NCI-H1105 treated with DMSO at 0.1 percent for 48 hours (cell line): ENCODE measurements at places on chromosomes 4 and X.
A peak's percentile ranks its signal among the peaks of the same experiment; 100 is the strongest.

DNA sequence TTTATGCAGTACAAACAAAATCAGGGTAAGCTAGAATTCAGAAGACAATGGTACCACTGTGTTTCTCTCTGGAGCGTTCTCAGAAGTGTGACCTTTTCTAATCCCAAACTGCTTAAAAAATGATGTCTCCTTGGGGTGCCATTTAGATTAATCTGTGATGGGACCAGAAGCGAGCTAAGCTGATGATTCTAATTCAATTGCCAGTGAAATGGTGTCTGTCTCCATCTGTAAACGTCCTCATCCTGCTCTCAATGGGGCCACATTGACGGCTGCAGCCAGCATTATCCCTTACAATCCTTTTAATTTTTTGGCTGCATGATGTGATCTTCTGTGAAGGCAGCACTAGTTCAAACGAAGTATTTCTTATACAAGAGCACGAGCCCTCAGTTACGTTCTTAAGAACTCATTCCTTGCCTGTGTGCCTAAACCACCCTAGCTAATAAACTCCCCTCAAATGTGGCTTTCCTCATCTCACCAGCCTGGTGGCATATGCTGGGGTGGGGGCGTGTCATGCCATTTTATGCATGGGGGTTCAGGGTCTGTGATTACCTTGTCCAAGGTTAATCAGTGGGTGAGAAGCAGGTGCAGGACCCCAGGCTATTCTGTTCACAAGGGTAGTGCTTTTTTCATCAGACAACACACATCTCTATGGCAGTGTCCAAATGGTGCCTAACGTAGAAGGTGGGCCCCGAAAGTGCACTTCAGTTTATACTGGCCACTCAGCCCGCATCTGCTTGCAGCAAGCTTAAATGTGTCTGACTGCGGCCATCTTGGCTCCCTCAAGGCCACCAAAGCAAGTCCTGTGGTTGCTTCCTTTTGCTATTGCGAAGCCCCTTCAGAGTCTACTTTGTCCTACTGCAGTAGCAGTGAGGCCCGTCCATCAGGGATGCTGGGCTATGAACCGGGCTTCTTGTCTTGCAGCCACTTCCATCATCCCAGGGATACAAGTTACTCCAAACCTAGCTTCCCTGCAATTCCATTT is 45.7 kb upstream of the SLC2A9 start:
- DNase-seq = no peak

GRCh38 chr4:16289897-16290554 is 63.8 kb upstream of the TAPT1 start:
- DNase-seq = peak; percentile 4

- DNase-seq = no peak
Measured at GRCh38 chr4:153026591-153027346, 90.6 kb downstream of the FHDC1 start.

DNA sequence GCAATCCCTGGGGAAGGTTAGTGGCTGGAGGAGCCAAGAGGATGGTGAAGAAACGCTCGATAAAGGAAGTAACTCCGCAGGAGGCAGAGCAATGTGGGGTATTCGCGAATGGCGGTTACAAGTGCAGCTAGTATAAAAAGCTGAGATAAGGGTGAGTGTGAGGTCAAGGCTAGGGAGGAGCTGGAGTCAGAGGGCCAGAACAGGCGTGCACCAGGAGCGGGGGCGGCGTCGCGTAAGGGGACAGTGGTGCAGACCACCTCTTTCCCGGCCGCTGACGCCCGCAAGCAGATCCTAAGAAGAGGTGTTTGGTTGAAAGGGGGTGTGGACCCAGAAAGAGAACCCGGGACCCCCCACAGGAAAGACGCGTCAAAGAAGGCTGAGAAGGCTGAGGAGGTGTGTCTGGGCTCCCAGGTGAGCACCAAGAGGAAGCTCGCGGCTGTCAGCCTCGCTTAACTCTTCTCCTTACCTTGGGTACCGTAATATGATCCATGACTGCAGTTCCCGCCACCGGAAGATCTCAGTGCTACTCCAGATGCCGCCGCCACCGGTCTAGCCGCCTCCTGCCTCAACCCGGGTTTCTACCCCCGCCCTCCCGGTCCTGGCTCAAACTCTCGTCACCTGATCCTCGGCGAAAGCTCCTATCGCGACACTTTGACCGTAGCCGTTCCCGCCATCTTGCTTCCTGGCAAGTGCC is at the start of gene MTMR8:
MTMR8 (minus strand) TSS at position 579 of the 694 bp plus-strand sequence; CDS start at position 490, 89 bp downstream.
- DNase-seq = peak; percentile 55

GRCh38 chr4:30380404-30380998 is 339.7 kb upstream of the PCDH7 start:
- peak; percentile 61 for DNase-seq

- DNase-seq = peak; percentile 21
Measured at GRCh38 chrX:85111347-85111746, 107.7 kb downstream of the APOOL start.

- no peak for DNase-seq
Measured at GRCh38 chr4:181194096-181194495, 1049.1 kb upstream of the TENM3 start.

DNA sequence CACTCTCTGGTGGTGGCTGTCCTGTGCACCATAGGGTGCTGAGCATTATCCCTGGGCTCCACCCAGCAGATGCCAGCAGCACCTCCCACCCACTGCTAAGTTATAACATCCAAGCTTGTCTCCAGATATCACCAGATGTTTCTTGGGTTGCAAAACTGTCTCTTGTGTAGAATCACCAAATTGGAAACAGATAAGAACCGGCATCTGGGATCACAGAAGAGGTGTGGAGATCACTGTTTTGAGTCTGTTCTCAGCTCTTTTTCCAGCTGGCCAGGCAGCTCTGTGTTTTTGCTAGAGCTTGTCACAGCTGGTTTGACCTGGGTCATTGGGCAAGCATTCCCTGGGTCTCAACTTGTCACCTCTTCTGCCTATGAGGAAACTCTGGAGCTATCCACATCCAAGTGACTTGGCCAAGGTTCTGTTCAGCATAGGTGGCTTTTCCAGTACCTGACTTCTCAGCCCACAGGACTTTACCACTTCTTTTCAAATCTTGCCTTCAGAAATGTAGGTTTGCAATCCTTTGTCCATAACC is 15.3 kb upstream of the PUDP start:
- no peak for DNase-seq

- no peak for DNase-seq
Measured at GRCh38 chr4:91448668-91449330, 855.0 kb upstream of the GRID2 start.

DNA sequence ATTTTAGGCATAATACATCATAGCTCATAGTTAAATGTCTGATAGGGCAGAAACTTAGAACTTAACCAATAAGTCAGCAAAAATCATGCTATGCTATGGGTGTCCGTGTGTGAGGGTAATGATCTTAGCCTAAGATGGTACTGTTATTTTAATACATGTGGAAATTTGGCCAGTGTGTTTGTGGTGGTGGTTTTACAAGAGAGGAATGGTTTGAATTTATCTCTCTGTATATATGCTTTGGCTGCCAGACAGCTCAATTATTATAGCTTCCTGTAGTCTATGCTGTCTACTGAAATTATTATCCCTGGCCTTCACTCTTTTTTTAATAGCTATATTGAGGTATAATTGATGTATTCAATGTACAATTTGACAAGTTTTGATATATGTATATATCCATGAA is 21.3 kb downstream of the ZNF330 start:
- DNase-seq = no peak

GRCh38 chrX:47489507-47490275 is 6.7 kb upstream of the ZNF41 start:
- DNase-seq = no peak

- DNase-seq = no peak
Measured at GRCh38 chrX:88604433-88605221, 142.4 kb upstream of the CPXCR1 start.
